ENCODE measurements at places on chromosomes 4 and X.

DNA sequence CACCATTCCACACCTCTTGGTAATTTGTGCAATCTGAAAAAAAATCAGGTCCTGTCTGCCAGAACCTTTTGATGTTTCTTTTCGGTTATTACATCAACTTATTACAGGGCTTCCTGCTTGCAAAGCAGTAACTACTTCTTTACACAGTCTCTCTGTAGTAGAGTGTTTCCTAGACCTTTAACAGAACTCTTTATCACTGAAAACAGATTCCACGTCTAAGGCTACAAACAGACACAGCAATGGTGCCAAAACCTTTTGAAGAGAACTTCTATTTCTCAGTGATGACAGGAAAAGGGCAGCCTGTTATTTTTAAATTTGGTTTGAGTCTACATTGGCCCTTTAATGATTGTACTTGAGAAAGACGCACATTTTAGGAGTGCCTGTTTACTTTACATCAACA is 713.5 kb upstream of the GRID2 start:
- DNase-seq = no peak

DNA sequence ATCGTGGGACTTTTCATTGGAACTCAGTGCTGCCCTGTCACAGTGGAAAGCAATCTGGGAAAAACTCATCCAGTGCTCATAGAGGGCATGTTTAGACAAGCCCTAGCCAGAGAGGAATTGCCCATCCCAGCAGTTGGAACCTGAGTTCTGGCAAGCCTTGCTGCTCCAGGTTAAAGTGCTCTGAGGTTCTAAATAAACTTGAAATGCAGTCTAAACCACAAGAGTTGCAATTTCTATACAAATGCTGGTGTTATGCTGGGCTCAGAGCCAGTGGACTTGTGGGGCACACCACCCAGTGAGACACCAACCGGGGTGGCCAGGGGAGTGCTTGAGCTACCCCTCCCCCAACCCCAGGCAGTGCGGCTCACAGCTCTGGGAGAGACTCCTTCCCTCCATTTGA is 142.8 kb upstream of the PPP1R2C start:
- DNase-seq = no peak

DNA sequence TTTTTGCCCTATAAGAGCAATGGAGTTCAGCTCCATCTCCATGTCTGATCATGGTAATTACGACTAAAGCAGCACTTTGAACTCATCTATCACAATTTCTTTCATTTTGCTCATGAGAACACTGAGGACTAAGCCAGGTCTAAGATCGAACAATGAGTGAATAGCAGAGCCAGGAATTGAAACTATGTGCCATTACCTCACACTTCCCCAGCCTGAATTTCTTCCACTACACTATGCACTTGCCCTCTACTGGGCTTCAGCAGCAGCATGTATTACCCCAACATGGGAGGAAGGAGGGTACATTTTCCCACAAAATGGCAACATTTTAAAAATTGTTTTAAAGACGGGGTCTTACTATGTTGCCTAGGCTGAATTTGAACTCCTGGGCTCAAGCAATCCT is 274.7 kb upstream of the FGF13 start:
- DNase-seq = no peak

GRCh38 chr4:124000233-124000632 is 603.6 kb downstream of the SPRY1 start:
- DNase-seq = no peak

DNA sequence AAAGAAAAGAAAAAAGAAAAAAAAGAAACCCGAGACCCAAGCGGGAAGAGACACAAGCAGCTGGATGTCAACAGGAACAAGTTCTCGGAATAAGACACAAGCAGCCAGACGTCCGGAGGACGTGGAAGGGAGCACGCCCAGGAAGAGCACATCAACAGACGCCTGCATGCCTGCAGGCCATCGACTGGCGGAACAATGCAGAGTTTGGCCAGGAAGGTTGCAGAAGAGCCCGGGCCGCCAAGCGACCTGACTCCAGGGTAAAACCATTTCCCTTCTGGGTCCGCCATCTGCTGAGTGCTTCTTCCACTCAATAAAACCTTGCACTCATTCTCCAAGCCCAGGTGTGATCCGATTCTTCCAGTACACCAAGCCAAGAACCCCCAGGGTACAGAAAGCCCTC is 95.6 kb upstream of the PRR32 start:
- DNase-seq = no peak

DNA sequence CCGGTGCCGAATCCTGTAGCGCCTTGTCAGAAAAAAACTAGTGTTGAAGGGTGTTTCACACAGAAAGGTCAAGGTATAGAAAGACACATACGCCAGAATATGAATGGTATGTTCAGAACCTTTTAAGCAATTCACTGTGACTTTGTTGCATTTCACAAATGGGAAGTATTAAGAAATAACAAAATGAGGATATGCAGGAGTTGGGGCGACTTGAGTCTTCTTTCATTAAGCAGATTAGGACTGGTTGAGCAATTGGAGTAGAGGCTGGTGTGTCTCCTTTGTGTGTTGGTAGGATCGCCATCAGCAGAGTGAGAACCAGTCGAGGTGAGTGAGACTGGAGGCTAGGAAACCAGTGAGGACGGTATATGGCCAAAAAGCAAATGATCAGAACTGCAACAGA is 1454.5 kb upstream of the TENM3 start:
- DNase-seq = no peak

- DNase-seq = no peak
These were observed 38.2 kb downstream of the C4orf50 start for GRCh38 chr4:5979981-5980380.

DNA sequence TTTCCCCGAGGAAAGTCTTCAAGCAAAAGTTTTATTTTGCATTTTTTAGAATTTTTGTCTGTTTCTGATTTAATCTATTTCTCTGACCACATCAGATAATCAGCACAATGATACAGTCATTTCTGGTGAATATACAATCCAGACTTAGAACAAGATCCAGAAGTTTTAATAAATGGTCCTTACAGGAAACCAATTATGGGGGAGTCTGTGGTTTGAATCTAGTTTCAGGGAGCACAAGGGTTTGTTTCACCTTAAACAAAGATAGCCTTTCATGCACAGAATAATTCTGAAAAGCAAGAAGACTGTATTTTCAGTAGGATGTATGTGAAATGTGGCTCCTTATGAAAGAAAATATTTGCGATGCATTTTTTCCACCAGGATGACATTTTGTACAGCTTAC is 158.5 kb upstream of the ARSJ start:
- no peak for DNase-seq

DNA sequence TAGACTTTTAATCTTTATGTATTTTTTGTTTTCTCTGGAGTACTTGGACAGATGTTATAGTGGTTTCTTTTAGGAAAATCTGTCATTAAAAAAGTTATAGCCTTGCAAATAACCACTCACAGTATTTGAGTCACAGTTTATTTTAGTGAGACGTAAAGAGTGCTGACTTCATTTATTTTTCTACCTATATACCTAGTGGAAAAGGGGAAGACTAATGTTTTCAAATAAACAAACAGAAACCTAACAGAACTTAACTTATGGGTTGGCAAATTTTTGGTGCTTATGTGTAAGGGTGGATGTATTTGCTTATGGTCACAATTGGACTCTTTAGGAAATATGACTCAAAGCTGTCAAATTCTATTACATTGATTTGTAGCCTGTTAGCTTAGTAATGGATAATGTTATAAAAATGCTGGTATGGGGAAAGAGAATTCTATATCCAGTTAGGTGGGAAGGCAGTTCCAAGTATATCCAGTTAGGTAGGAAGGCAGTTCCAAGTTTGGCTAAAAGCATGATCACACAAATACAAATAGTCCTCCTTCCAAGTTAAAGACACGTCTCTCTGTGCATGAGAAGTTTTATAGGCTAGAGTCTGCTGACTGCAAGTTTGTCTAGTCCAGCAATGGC is 61.9 kb downstream of the SLC9A6 start:
- no peak for DNase-seq

DNA sequence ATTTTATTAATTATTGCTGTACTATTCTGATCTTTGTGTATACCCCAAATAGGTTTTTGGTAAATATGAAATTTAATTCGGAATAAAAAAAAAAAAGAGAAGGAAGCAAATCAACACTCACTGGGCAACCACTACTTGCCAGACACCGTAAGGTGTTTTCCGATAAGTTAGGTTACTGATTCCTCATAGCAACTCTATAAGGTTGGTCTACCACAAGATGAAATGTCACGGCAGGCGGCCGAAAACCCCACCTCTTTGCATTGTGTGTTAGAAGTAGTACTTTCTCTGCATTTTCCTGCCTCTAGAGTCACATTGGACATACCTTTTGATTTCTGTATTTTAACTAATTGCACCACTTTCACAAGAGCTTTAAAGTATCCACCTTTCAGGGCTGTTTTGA is 44.5 kb upstream of the RASGEF1B start:
- DNase-seq = no peak

- no peak for DNase-seq
These were observed 142.6 kb downstream of the AASDH start for GRCh38 chr4:56244681-56245080.

DNA sequence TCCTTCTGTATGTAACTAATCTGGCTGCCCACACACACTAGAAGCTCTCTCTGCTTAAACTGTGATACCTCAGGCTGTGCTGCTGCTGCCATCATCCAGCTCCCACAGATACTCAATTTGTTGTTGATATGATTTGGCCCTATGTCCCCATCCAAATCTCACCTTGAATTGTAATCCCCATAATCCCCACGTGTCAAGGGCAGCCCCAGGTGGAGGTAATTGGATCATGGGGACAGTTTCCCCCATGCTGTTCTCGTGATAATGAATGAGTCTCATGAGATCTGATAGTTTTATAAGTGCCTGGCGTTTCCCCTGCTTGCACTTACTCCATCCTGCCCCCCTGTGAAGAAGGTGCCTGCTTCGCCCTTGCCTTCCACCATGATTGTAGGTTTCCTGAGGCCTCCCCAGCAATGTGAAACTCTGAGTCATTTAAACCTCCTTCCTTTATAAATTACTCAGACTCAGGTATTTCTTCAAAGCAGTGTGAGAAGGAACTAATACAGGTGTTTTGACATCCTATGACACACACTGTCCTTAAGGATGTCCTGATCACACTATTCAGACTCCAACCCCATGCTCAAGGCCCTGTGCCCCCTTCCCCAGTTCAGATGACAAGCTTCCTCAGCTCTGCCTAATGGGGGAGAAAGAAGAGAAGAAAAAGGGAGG is 2.9 kb upstream of the ATOH1 start:
- no peak for DNase-seq

- DNase-seq = no peak
These were observed 17.2 kb upstream of the SFRP2 start for GRCh38 chr4:153806073-153806472.

DNA sequence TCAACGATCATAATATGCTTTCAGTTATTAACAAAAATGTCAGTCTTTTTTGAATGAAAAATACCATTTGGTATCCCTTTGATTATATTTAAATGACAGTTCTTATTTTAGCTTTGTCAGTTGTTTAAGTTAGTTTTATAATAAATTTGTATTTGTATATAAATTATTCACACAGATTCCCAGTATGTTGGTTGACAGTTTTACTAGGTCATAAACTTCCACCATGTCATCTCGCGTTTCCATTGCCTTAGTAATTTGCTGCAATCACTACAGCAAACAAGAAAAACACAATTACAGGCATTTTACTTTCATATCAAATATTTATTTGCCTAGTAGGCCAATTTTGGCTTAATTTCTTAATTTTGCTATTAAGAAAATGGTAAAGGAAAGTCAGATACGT is 109.6 kb upstream of the ANK2 start:
- no peak for DNase-seq

DNA sequence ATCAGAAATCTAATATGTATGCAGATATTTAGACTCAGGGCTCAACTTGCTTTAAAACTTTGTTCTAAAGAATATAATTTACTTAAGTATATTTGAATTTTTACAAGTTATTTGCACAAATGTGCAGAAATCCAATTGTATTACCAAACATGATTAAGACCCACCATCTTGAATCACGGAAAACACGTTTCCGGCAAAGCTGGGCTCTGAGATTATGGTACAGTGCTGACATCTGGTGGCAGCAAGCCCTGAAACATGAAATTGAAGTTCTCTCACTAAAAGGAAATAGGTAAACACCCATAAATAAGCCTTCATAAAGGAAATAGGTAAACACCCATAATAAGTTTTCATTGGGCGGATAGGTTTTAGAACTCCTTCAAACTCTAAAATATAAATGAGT is 98.3 kb upstream of the MAOA start:
- peak; percentile 5 for DNase-seq

- no peak for DNase-seq
These were observed 102.6 kb downstream of the RAPGEF2 start for GRCh38 chr4:159205466-159205865.

Data from CD8-positive, alpha-beta memory T cell (primary cell).